A549 treated with ZK216348 at 1 μM for 4 hours (cell line): ENCODE measurements at places on chromosomes 13 and 19. TPM values are rescaled to one million over a fixed set of nuclear protein-coding genes. Genes with fewer than 3 reads are reported as not detected.

C1QTNF9B gene
- not detected in 5 replicates for total RNA-seq

DKKL1 gene
- total RNA-seq = 0.80 to 0.86 TPM in 2 of 5 replicates, not detected in the others

SHC2 gene
- 0.58 to 1.2 TPM (median 1.0 TPM) in 5 replicates for total RNA-seq

IL4I1 gene
- 0.19 to 0.88 TPM (median 0.64 TPM) in 5 replicates for total RNA-seq
